CD4-positive, CD25-positive, alpha-beta regulatory T cell (primary cell): ENCODE measurements at places on chromosomes 5 and 9. TPM values are rescaled to one million over a fixed set of nuclear protein-coding genes. Genes with fewer than 3 reads are reported as not detected.

GRCh38 chr5:74579215-74579614 lies 61.3 kb downstream of the ENC1 start:
- H3K27me3 ChIP-seq, result peaks cover 3% of the 10 kb centered on the region
- H3K4me3 ChIP-seq, result peak overlapping the region; percentile 51
- no peak overlapping the region for H3K27ac ChIP-seq
- H3K36me3 ChIP-seq, result no peaks in the 10 kb centered on the region
- peaks cover 34% of the 10 kb centered on the region for H3K4me1 ChIP-seq
- peak; percentile 66 for DNase-seq

DNA sequence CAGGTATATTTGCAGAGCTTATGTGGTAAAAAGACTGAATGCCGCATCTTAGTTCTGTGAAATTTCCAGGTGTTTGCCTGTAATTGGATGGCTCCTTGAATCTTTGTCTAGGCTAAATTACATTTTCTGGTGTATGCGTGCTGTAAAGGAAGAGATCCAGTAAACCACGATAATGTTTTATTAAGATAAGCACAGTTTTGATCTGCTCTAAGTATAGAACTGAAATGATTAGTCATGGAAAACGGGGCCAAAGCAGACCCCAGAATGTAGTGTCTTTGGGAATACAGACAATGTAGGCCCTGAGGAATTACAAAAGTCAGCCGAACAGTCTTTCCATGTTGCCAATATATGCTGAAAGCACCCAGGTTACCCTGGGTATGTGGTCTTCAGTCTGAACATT lies 257.3 kb downstream of the FANCC start:
- no peaks in the 10 kb centered on the region for H3K27me3 ChIP-seq
- H3K4me1 ChIP-seq, result no peaks in the 10 kb centered on the region
- H3K36me3 ChIP-seq, result no peaks in the 10 kb centered on the region
- no peak for DNase-seq
- no peak overlapping the region for H3K27ac ChIP-seq
- no peak overlapping the region for H3K4me3 ChIP-seq

- peaks cover 10% of the 10 kb centered on the region for H3K27me3 ChIP-seq
- no peak overlapping the region for H3K4me3 ChIP-seq
- H3K4me1 ChIP-seq, result no peaks in the 10 kb centered on the region
- no peak overlapping the region for H3K27ac ChIP-seq
- no peaks in the 10 kb centered on the region for H3K36me3 ChIP-seq
Observed at GRCh38 chr5:115549154-115549553, 4.6 kb upstream of the FEM1C start.

GRCh38 chr5:75053054-75053303 lies 621 bp upstream of the GCNT4 start:
- H3K4me1 ChIP-seq, result peaks cover 83% of the 10 kb centered on the region
- H3K27ac ChIP-seq, result peak overlapping the region; percentile 88
- peaks cover 6% of the 10 kb centered on the region for H3K36me3 ChIP-seq
- H3K27me3 ChIP-seq, result no peaks in the 10 kb centered on the region

GRCh38 chr9:69963803-69964202 lies 79.8 kb upstream of the MAMDC2 start:
- H3K36me3 ChIP-seq, result no peaks in the 10 kb centered on the region
- no peak overlapping the region for H3K27ac ChIP-seq
- H3K27me3 ChIP-seq, result peaks cover 10% of the 10 kb centered on the region
- no peak for DNase-seq
- H3K4me3 ChIP-seq, result no peak overlapping the region

GRCh38 chr9:36987891-36988290 lies 46.2 kb downstream of the PAX5 start:
- no peak overlapping the region for H3K27ac ChIP-seq
- peaks cover 4% of the 10 kb centered on the region for H3K4me1 ChIP-seq
- DNase-seq, result no peak
- peaks cover 33% of the 10 kb centered on the region for H3K27me3 ChIP-seq
- H3K36me3 ChIP-seq, result no peaks in the 10 kb centered on the region
- H3K4me3 ChIP-seq, result no peak overlapping the region

Gene DMRT3
- polyA plus RNA-seq, result not detected

Gene CDH18
- polyA plus RNA-seq, result not detected

Gene ANKRD55
- polyA plus RNA-seq, result 5.7 TPM
